NCI-H460 (cell line): ENCODE measurements at places on chromosomes 3 and 15. TPM values are rescaled to one million over a fixed set of nuclear protein-coding genes. Genes with fewer than 3 reads are reported as not detected.

DNA sequence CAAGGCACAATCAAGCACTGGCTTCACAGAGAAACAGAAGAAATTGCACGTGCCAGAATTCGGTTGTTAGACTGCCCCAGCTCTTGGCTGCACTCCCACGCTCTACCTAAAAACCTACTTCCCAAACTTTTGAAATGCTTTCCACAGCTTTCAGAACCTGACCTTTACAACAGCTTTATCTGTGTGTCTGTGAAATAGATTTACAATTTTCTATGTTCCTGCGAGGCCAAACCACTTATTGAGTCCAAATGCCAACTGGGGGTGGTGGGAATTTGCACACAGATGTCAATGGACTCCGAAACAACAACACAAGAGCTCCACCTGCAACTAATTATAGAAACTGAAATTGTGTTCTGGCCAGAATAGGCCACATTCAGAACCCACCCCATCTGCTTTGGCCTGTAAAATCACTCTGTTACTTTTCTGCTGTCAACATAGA is 44.6 kb downstream of the ERC2 start:
- no peak for DNase-seq

DNA sequence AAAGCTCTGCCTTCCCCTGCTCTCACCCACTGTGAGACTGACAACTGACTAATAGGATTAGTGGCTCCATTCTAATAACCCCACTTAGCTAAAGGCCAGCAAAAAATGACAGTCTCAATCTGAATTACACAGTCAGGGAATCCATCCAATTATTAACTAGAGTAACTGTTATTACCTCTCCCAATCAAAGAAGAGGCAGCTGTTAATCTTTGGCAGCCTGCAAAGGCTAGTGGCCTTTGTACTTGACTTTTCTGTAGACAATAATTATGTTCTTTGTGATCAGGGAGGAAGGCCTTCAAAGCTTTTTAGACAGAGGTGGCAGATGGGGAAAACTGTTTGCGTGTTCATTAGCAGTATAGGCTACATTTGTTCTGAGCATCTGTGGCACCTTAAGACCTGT is 177.7 kb downstream of the ISL2 start:
- no peak for DNase-seq

DNA sequence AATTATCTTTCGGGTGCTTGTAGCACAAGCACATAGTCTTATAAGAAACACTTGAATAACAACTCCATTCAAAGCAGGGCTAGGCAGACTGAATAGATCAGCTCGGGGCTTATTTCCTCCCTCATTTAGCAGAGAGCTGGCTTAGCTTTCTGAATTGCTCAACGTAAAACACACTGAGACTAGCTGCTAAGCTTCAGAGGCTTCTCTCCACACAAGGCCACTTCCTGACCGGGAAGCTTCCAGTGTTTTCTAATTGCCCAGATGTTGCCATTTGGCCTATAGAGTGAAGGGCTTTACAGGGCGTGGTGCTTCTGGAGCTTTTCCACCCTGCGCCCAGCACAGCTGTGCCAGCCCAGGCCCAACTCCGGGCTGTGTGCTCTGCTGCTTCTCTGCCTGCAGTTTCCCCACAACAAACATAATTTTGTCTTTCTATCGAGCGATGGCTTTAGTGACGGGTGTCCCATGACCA is 16.6 kb downstream of the FAM240A start:
- no peak for DNase-seq

- no peak for DNase-seq
Measured at GRCh38 chr15:23570486-23570885, 5.0 kb downstream of the MKRN3 start.

GRCh38 chr15:52677593-52678467 is 1.4 kb downstream of the ATOSA start:
- DNase-seq: peak; percentile 33

GRCh38 chr15:55695432-55695831 is 47.5 kb downstream of the PRTG start:
- DNase-seq: no peak

GRCh38 chr3:152656972-152657355 is 178.0 kb upstream of the P2RY1 start:
- DNase-seq: no peak

- no peak for DNase-seq
Measured at GRCh38 chr3:173214576-173214975, 73.5 kb upstream of the SPATA16 start.

- peak; percentile 70 for DNase-seq
Measured at GRCh38 chr3:52240059-52240885, 1.3 kb upstream of the TWF2 start.

DNA sequence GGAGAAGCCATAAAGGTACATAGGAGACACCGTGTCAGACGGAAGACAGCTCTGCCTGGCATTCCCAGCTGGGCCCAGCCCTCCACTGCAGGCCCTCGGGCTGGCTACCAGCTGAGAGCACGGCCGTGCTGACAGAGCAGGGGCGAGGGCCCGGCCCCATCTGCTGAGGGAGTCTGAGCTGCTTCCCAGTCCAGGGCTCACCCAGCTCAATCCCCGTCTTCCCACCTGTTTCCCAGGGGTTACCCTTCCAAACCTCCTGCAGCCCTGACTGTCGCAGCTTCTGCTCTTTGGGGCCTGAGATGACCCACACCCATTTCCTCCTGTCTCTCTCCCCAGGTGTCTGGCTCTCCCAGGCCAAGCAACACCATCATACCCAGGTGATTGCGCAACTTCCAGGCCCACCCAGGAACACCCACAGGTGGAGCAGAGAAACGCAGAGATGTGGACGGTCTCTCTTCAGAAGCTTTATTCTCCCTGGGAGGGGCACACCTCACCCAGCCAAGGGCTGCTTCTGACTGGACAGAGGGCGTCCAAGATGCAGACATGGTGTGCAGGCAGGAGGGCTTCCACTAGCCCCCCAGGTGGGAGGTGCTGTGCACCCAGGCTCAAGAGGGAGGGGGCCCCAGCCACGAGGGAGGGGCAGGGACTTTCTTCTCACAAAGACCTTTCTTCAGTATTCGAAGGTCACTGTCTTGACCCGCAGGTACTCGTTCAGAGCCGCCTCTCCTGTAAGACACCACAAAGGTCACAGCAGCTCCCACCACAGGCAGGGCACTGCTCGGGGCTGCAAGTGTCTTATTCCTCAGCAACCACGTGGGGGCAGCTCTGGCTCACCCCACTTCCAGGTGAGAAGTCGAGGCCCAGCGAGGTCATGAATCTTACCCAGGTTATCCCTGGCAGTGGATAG is 19.4 kb upstream of the SLC41A3 start:
- no peak for DNase-seq

GRCh38 chr3:123953735-123954134 is 7.3 kb downstream of the CCDC14 start:
- DNase-seq: no peak

- DNase-seq: no peak
Measured at GRCh38 chr3:170651260-170651845, 65.5 kb upstream of the SLC7A14 start.

- DNase-seq: no peak
Measured at GRCh38 chr3:196609805-196610515, 29.5 kb upstream of the NRROS start.

- DNase-seq: no peak
Measured at GRCh38 chr3:67437789-67438188, 216.6 kb downstream of the SUCLG2 start.

- no peak for DNase-seq
Measured at GRCh38 chr15:66819084-66819483, 117.0 kb downstream of the SMAD6 start.

DNA sequence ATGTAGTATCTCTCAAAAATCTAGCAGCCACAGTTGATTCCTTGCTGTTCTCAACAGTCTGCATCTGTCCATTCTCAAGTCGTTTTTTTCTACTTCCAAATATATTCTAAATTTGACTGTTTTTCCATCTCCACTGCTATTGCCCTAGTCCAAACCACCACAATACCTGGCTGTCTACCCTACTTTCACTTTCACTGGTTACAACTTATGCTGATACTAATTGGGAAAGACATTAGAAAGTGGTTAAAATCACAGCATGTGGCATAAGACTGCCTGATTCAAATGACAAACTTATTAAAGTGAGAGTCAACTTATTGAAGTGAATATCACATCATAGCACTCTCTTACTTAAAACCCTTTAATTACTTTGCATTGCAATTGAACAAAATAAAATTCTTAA is 72.6 kb downstream of the CHST2 start:
- DNase-seq: no peak

- peak; percentile 85 for DNase-seq
Measured at GRCh38 chr3:149473357-149474249, 894 bp upstream of the TM4SF4 start.

GRCh38 chr15:38252481-38253350 is at the start of gene SPRED1:
Gene SPRED1 (plus strand): TSS chr15:38252836. CDS start chr15:38253186, 350 bp downstream.
- no peak for DNase-seq

Gene ITIH3
- total RNA-seq: not detected in 2 replicates

Gene CISH
- 0.20 and 0.40 TPM in 2 replicates for total RNA-seq

Gene RASL12
- total RNA-seq: 0.07 TPM in 1 of 2 replicates, not detected in the other

Gene GP5
- total RNA-seq: not detected in 2 replicates

Gene C3orf18
- total RNA-seq: 3.2 and 3.5 TPM in 2 replicates

Gene ZNF502
- not detected in 2 replicates for total RNA-seq

Gene TAGLN3
- total RNA-seq: not detected in 2 replicates

Gene FGF12
- total RNA-seq: 1.5 TPM in 2 replicates

Gene CCDC54
- total RNA-seq: not detected in 2 replicates

Gene CLRN1
- total RNA-seq: not detected in 2 replicates
